ENCODE measurements at places on chromosomes 11 and 22. TPM values are rescaled to one million over a fixed set of nuclear protein-coding genes. Genes with fewer than 3 reads are reported as not detected.

Gene OR4A5
- not detected for total RNA-seq

Gene IMMP1L
- 51.8 TPM for total RNA-seq

Gene TENM4
- not detected for total RNA-seq

Gene BTBD18
- total RNA-seq: not detected

Gene CARD18
- total RNA-seq: not detected

Gene VWA5A
- 1.4 TPM for total RNA-seq

Gene SHISAL1
- not detected for total RNA-seq

Gene RAB36
- 0.20 TPM for total RNA-seq

Gene E2F8
- total RNA-seq: 8.9 TPM

Gene LMO1
- not detected for total RNA-seq

Gene SLC35E4
- total RNA-seq: 0.15 TPM

All from HepG2 (cell line).